ENCODE measurements at places on chromosomes 2 and 18. TPM values are rescaled to one million over a fixed set of nuclear protein-coding genes. Genes with fewer than 3 reads are reported as not detected.

DNA sequence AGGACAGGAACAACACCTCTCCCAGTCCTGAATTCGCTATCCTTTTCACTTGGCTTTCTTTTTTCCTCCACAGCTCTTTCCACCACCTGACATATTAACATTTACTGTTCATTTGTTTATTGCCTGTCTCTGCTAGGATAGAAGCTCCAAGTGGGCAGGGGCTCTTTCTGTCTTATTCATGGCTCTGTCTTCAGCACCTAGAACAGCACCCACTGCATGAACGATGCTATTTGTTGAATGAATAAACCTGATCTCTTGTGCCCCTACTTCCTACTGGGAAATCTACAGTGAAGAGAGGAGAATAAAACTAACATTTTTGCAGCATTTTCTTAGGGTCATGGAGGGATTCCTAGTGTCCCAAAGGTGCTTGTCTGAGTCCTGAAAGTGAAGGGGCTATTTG is 24.4 kb upstream of the GAREM2 start:
- DNase-seq, result no peak
- H3K36me3 ChIP-seq, result no peaks in the 10 kb centered on the region
- peaks cover 8% of the 10 kb centered on the region for H3K4me1 ChIP-seq
- H3K27me3 ChIP-seq, result no peaks in the 10 kb centered on the region

DNA sequence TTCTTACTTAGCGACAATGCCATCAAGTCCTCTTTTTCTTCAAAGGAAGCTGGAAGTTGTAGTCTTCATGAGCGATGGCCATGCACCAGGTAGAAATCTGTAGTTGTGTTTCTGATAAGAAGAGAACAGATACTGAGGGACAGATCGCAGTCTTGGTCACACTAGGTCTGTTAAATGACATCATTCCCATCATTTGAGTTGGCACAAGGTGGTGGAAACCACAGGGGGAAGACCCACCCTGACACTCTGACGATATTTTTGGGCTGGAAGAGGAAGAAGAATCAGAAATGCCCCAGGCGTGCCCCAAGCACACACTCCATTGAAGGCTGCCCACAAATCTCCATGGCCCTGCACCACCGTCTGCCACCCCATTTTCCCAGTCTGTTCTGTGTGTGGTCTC is 89.0 kb upstream of the BOD1L2 start:
- H3K27me3 ChIP-seq, result no peaks in the 10 kb centered on the region
- no peaks in the 10 kb centered on the region for H3K4me1 ChIP-seq
- DNase-seq, result no peak
- H3K27ac ChIP-seq, result no peak overlapping the region
- H3K36me3 ChIP-seq, result no peaks in the 10 kb centered on the region

MTLN gene
- total RNA-seq, result 110 TPM

CYP1B1 gene
- total RNA-seq, result 3.5 TPM

- no peak for DNase-seq
- no peak overlapping the region for H3K4me3 ChIP-seq
- no peaks in the 10 kb centered on the region for H3K27me3 ChIP-seq
- no peak overlapping the region for H3K27ac ChIP-seq
These were observed 58.2 kb downstream of the KDM3A start for GRCh38 chr2:86499326-86499725.

DNA sequence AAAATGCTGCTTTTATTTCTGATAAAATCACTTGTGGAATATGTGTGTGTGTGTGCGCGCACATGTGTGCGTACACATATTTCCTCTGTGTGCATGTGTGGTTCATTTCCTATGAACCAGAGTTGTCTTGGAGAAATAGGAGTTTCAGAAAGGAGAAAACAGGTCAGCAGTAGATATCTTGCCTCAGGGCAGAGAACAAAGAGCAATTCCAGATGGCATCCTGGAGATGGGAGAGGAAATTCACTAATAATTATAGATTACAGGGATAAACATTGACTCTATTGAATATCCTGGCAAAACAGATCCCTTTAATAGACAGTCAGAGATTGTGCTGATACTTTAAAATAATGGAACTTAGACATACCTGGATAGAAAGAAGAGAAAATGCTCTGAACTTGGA is 298.0 kb downstream of the TRIB2 start:
- H3K36me3 ChIP-seq, result no peaks in the 10 kb centered on the region
- H3K4me1 ChIP-seq, result no peaks in the 10 kb centered on the region
- H3K27ac ChIP-seq, result no peak overlapping the region
- no peak overlapping the region for H3K4me3 ChIP-seq

DNA sequence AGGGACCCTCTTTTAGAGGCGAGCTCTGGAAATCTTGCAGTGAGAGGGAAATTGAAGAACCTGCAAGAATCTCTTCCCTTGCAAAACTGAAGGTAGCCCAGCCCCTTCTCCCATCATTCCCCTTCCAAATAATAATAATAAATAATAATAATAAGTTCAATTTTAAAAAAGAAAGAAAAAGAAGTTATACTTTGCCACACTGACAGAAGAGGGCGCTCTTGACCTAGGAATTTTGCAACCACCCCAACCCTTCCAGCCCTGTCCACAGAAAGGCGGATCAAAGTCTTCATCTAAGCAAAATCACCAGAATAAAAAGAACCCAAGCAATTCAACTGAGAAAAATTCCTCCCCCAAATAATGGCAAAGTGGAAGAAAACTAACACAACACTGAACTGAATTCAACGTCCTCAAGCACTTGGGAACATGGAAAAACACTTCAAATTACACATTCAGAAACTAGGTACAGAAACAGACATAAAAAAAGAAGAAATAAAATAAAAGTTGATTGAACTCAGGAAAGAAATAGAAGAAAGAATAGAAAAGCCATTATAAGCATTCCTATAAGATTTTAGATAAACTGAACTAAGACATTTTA is 98.9 kb upstream of the GLS start:
- DNase-seq, result peak; percentile 65
- no peaks in the 10 kb centered on the region for H3K27me3 ChIP-seq
- H3K4me3 ChIP-seq, result no peak overlapping the region
- H3K4me1 ChIP-seq, result no peaks in the 10 kb centered on the region

GRCh38 chr2:41621095-41621494 is 426.7 kb upstream of the PKDCC start:
- no peaks in the 10 kb centered on the region for H3K36me3 ChIP-seq
- DNase-seq, result no peak
- no peak overlapping the region for H3K4me3 ChIP-seq
- no peaks in the 10 kb centered on the region for H3K27me3 ChIP-seq
- H3K4me1 ChIP-seq, result no peaks in the 10 kb centered on the region

DNA sequence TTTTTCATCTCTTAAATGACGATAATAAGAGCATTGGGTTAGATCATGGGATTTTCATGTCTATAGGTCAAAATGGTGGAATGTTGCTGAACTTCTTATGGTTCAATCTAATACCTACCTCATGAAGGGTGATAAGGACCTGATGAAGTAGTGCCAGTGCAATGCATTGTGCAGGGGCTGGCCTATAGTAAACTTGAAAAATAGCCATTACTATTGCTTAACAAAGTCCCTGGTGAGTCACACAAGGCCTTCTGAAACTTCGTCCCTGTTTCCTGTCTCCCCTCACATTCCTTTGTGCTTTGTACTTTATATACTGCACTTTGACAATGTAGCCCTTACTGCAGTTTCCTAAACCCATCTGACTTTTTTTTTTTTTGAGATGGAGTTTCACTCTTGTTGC is 515.9 kb downstream of the SLC4A3 start:
- no peak overlapping the region for H3K27ac ChIP-seq
- H3K27me3 ChIP-seq, result no peaks in the 10 kb centered on the region
- H3K4me1 ChIP-seq, result no peaks in the 10 kb centered on the region
- no peaks in the 10 kb centered on the region for H3K36me3 ChIP-seq
- no peak overlapping the region for H3K4me3 ChIP-seq

- H3K27ac ChIP-seq, result no peak overlapping the region
- peaks cover 15% of the 10 kb centered on the region for H3K4me1 ChIP-seq
- no peak overlapping the region for H3K4me3 ChIP-seq
- H3K36me3 ChIP-seq, result no peaks in the 10 kb centered on the region
- DNase-seq, result no peak
These were observed 24.5 kb upstream of the MYO1B start for GRCh38 chr2:191220671-191221070.

DNA sequence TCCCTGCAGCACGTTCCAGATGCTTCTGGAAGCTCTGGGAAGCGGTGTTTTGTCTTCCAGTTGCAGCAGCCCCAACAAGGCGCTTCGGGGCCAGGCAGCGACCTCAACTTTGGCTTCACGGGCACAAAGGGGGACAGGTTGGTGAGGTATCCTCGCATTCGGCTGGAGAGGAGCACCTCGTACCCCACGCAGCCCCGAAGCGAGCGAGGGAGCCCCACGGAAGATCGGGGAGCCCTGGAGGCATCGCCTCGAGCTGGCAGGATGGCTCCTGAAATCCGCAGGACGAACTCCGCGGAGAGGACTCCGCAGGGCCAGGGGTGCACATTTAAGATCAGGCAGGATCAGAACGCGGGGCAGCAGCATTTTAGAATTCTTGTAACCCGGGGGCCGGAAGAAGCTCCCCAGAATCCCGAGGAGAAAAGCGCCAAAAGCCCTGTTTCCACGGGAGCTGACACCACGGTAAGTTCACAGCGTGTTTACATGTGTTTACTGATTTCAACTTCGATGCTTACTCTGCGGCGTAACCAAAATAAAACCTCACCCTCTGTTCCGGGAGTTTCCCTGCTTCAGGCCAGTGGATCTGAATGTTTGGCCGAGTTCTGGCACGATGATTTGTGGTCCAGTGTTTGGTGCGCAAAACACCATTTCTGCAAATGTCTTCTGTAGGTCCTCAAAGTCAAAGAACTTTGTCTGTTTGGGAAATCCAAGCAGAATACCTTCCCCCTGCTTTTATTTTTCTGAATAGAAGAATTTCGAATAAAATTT is 212.5 kb downstream of the NEDD4L start:
- no peak overlapping the region for H3K27ac ChIP-seq
- no peaks in the 10 kb centered on the region for H3K27me3 ChIP-seq
- H3K4me3 ChIP-seq, result no peak overlapping the region
- H3K36me3 ChIP-seq, result no peaks in the 10 kb centered on the region

GRCh38 chr18:61628085-61628484 is 264.7 kb downstream of the RNF152 start:
- H3K27ac ChIP-seq, result no peak overlapping the region
- H3K4me1 ChIP-seq, result no peaks in the 10 kb centered on the region
- no peaks in the 10 kb centered on the region for H3K36me3 ChIP-seq
- no peaks in the 10 kb centered on the region for H3K27me3 ChIP-seq
- DNase-seq, result no peak

GRCh38 chr2:24515335-24515734 is 24.3 kb downstream of the NCOA1 start:
- no peak for DNase-seq
- no peaks in the 10 kb centered on the region for H3K4me1 ChIP-seq
- no peaks in the 10 kb centered on the region for H3K36me3 ChIP-seq

DNA sequence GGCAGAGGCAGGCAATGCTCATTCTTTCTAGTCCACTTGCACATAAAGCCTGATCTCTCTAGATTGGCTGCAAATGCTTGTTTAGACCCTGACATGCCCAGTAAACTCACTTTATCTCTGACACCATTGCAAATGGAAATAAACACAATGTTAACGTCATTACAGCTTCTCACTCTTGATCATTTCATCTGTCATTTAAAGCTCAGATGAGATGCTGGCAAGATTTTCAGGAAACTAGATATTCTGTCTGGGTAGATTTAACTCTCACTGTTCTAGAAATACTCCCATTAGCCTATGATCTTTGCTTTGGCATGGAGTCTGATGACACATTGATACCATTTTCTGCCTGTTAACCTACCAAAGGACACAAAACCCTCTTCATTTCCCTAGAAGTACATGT is 320.7 kb upstream of the HNRNPA3 start:
- no peaks in the 10 kb centered on the region for H3K27me3 ChIP-seq
- no peaks in the 10 kb centered on the region for H3K36me3 ChIP-seq
- no peak overlapping the region for H3K27ac ChIP-seq

TMEM185B gene
- total RNA-seq, result 14.4 TPM

GRCh38 chr2:69635432-69635831 is 8.1 kb downstream of the AAK1 start:
- no peaks in the 10 kb centered on the region for H3K4me1 ChIP-seq
- H3K27me3 ChIP-seq, result no peaks in the 10 kb centered on the region
- H3K4me3 ChIP-seq, result no peak overlapping the region
- no peaks in the 10 kb centered on the region for H3K36me3 ChIP-seq
- no peak for DNase-seq
- H3K27ac ChIP-seq, result no peak overlapping the region

C2orf80 gene
- total RNA-seq, result not detected

DNA sequence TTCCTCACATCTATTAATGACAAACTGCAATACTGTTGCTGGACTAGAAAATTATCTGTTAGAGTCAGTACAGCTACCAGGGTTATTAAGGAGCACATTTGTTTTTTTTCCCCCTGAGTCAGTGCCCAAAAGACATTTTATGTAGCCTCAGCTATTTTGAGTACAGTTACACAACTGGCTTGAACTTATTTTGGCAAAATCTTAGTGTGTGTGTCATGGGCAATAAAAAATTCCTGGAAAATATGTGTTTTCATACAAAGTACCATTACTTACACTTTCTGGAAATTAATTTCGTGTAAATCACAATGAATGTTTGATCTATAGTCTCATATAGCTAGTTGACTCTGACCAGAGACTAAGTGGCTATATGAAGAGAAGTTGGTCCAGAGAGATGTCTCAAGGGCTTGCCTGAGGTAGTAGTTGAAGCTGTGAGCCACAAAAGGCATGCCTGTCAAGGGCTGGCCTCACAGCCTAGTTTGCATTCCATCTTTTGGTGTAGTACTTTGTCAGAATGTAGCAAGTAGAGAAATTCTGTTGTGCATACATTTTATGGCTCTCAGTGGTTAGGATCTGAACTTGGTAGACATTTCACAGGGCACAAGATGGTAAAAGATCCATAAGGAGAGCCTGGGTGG is 283.4 kb downstream of the MTX2 start:
- H3K4me3 ChIP-seq, result no peak overlapping the region
- peak overlapping the region; percentile 4 for H3K27ac ChIP-seq
- no peak for DNase-seq
- H3K36me3 ChIP-seq, result no peaks in the 10 kb centered on the region

- no peak overlapping the region for H3K27ac ChIP-seq
- H3K36me3 ChIP-seq, result peaks cover 4% of the 10 kb centered on the region
- no peaks in the 10 kb centered on the region for H3K27me3 ChIP-seq
These were observed 47.2 kb downstream of the WDR33 start for GRCh38 chr2:127763776-127764175.

DNA sequence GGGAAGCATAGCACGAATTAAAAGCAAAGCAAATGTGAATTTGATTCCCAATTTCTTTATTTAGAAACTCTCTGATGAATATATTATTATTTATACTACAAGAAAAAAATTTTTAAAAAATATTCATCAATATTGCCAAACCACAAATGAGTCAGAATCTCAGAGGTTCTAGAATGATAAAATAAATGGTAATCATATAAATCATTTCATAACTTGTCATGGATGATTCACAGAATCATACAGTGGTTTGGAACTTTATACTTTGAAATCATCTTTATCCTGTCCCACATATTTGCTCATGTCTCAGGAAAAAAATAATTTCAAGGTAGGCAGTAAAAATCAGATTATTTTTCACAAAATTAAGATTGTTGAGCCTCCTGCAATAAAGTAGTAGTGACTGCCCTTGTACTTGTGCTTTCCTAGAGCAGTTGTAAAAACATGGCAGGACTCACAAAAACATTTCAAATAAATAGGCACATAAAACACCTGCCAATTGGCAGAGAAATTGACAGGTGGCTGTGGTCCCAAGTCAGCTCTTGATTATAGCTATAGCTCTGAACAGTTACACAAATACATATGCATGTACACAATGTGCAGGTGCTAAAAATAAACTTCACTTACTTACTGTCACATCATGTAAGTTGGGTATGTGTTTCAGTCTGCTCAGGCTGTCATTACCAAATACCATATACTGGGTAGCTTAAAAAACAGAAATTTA is 273.9 kb upstream of the SESTD1 start:
- H3K27me3 ChIP-seq, result no peaks in the 10 kb centered on the region
- no peak overlapping the region for H3K27ac ChIP-seq
- no peak overlapping the region for H3K4me3 ChIP-seq
- no peak for DNase-seq
- H3K4me1 ChIP-seq, result no peaks in the 10 kb centered on the region
